ENCODE measurements at places on chromosomes 5 and 9.

DNA sequence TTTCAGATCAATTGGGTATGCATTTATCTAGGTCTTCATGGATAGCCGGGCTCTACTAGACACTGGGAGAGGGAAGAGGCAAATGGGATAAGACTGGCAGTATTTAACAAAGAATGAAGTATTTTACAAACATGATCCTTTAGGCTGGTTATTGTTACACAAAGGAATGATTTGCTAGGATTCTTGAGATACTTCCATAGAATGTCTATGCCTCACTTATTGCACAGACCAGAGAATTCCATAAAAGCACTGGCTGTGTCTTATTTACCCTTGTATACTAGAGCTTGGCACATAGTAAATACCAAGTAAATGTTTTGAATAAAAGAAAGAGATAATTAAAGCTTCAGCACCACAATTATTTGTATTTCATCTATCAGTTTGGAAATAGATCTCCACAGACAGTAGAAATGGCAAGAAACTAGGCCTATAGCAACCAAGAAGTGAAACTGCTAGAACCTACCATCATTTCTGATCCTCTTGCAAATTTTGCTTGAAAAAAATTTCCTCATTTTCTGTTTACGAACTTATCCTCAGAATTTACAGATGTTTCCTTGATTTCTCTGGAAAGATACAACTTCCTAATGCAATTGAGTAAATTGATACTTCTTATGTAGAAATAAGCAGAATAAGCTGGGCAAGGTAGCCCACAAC, 3.8 kb downstream of the PDCD1LG2 start:
- no peak for DNase-seq

- DNase-seq, result no peak
Observed at GRCh38 chr9:26324786-26325443, 567.7 kb downstream of the CAAP1 start.

DNA sequence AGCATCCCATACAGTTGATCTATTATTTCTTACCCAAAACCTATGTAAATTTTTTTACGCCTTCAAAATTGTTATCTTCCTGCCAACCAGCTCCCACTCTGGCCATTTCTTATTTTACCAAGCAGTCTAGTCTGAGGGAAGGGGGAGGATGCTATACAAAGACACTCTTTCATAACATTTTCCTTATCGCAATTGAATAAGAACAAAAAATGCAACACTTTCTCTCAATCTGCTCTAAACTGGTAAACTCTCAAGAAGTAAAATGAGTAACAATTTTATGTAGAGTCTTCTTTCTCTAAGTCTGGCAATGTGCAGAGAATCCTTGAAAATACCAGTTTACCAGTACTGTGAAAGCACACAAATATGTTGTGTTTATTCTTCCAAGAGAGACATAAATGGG, 1216.3 kb downstream of the PTPRD start:
- DNase-seq, result no peak

DNA sequence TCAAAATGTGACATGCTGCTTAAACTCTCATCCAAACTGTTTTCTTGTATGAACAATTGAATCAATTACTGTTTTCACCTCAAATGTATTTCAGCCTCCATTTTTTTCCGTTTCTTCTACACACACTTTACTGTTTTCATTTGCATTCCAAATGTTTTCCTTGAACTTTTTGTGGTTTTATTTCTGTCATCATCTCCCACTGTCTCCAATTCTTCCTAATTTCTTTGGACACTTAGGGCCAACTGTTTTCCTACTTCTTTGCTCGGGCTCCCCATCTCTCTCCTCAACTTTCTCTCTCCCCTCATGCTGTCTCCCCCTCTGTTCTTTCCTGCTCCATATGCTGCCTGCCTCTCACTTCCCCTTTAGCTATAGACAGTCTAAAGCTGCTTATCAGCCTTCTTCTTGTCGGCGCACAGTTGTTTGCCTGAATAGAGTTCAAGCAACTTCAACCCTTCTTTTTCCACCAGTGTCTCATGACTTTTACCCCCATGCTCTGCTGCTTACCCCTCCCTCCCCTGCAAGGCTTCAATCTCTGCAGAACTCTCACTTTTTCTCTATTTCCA, 443.4 kb downstream of the DTWD2 start:
- DNase-seq, result no peak

DNA sequence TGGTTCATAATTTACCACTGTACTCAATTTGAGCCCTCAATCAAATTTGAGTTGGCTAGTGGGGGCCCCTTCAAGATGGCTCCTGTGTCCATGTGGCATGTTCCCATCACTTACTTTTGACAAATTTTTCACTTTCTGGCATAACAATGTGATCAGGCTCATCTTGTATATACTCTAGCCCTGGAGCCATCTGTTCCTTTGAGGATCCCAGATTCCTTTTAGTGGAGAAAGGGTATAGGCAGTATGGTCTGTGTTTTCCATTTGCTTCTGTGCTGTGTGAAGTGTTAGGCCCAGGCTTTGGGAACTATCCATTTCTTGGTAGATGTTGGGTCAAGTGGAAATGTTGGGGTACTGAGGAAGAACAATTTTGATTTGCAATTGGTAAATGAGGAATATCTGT, 45.7 kb downstream of the SH3GL2 start:
- no peak for DNase-seq

- DNase-seq, result no peak
Observed at GRCh38 chr5:114362197-114362976, 517 bp downstream of the KCNN2 start.

- DNase-seq, result no peak
Observed at GRCh38 chr9:130042406-130042884, 544 bp downstream of the FNBP1 start.

GRCh38 chr9:99722877-99723276, 98.8 kb upstream of the NR4A3 start:
- no peak for DNase-seq

- DNase-seq, result no peak
Observed at GRCh38 chr5:101878190-101878589, 417.9 kb downstream of the SLCO4C1 start.

- no peak for DNase-seq
Observed at GRCh38 chr5:149504677-149505076, 46.6 kb downstream of the CSNK1A1 start.

DNA sequence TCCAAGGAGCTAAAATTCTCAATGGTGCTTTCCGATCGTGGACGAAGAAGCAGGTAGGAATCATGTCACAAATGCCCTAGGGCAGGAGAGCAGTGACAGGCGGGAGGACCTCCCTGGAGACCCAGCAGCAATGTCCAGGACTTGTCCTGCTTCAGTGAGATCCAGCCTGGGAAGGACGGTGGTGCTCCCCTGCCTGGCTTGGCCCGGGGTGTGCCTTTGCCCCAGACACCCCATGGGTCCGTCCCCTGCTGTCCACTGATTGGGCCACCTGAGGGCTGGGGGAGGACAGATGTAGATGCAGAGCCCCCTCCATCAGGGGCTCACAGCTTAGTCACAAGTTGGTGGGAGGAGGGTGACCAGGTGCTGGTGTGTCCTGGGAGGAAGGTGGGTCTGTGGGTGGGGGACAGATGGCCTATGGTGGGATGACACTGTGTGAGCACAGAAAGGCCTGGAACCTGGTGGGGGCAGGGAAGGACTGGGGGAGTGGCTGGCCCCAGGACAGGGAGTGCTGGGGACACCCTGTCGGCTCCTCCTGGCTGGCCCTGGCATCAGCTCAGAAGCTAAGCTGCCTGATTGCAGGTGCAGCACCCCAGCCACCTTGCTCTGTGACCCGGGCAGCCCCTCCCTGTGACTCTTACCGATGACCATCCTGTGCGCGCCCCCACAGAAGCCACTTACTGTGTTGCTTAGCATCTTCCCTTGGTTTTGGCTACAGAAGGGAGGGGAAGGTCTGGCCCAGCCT, 82.0 kb downstream of the PHF2 start:
- no peak for DNase-seq

- no peak for DNase-seq
Observed at GRCh38 chr9:69801989-69802388, 18.6 kb upstream of the CFAP95 start.

DNA sequence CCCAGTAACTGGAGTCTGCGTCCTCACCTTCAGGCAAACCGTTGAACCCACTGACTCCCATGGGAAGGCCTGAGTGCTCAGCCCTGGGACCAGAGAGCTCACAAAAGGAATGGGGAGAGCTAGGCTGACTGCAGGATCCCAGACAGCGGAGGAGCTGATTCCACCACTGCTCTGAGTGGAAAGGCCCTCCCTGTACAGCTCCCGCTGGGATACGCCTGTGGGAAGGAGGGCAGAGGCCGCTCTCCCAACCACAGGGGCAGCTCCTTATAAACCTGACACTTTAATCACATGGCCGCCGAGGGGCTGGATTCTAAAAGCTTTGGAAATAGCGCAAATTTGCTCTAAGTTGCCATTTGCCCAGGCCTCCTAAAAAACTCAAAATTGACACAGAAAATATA, 37.1 kb downstream of the DBH start:
- DNase-seq, result no peak

- no peak for DNase-seq
Observed at GRCh38 chr5:13107537-13107936, 837.0 kb downstream of the DNAH5 start.

GRCh38 chr9:95383185-95383676, 65.7 kb upstream of the FANCC start:
- no peak for DNase-seq

GRCh38 chr5:78888580-78889368, 96.3 kb downstream of the ARSB start:
- DNase-seq, result no peak

GRCh38 chr9:12185856-12186255, 507.3 kb upstream of the TYRP1 start:
- DNase-seq, result no peak

- DNase-seq, result no peak
Observed at GRCh38 chr9:109408759-109409462, 88.1 kb upstream of the EPB41L4B start.

DNA sequence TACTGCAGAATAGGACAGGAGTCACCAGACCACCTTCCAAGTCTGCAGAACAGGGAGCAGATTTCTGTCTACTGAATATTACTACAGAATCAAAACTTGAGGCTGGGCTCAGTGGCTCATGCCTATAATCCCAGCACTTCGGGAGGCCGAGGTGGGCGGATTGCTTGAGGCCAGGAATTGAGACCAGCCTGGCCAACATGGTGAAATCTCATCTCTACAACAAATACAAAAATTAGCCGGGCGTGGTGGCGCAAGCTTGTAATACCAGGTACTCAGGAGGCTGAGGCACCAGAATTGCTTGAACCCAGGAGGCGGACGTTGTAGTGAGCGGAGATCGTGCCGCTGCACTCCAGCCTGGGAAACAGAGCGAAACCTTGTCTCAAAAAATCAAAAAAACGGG, 710.8 kb upstream of the WWC1 start:
- DNase-seq, result no peak

GRCh38 chr5:7976411-7977190, 107.7 kb downstream of the MTRR start:
- no peak for DNase-seq

GRCh38 chr5:56615361-56616153, 199.8 kb upstream of the MAP3K1 start:
- DNase-seq, result no peak

DNA sequence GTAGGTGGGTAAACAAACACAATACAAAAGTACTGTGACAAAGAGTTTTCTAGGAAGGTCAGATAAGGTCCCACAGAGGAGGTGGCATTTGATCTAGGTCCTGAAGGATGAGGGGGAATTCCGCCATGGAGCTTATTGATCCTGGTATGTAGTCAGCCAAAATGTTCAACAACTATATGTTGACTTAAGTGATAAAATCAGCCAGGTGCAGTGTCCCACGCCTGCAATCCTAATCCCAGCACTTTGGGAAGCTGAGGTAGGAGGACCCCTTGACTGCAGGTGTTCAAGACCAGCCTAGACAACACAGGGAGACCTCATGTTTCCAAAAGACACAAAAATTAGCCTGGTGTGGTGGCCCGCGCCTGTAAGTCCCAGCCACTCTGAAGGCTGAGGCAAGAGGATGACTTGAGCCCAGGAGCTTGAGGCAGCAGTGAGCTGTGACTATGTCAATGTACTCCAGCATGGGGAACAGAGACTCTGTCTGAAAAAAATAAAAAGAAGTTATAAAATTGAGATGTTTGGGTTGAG, 46.4 kb upstream of the PLIN2 start:
- DNase-seq, result no peak

GRCh38 chr5:55232271-55232984, 980 bp downstream of the CCNO start:
- DNase-seq, result no peak

DNA sequence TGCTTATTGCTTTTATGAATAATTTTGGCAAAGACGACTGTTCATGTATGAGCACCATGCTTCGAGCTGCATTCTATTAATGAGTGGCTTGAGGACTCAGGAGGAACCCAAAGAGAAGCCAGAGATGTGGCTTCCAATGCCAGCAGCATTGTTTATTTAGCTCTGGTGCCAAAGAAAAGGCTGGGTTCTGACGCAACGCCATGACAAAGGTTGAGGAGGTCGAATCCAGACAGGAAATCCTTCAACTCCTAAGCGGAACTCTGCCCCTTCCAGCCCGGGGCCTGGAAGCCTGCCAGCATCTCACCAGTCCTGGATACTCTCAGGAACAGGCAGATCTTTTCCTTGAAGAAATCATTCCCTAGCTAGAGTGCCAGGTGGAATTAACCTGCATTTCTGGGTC, 104.4 kb downstream of the ARHGAP26 start:
- DNase-seq, result no peak

DNA sequence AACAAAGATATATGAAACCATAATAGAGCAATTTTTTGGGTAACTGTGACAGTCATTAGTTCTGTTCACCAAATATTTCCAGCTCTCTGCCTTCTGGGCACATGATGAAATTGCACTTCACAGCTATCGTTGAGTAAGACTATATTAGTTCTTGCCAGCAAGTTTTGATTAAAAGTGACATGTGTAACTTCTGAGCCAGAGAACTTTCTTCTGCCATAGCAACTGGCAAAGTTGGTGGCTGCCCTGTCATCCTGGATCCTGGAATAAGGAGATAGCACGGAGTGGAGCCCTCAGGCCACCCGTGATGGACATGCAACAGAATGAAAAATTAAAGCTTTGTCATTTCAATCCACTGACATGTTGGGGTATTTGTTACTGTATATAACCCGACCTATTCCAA, 194.4 kb upstream of the VCAN start:
- DNase-seq, result no peak

GRCh38 chr5:117803533-117803932, 1184.8 kb downstream of the DTWD2 start:
- no peak for DNase-seq

DNA sequence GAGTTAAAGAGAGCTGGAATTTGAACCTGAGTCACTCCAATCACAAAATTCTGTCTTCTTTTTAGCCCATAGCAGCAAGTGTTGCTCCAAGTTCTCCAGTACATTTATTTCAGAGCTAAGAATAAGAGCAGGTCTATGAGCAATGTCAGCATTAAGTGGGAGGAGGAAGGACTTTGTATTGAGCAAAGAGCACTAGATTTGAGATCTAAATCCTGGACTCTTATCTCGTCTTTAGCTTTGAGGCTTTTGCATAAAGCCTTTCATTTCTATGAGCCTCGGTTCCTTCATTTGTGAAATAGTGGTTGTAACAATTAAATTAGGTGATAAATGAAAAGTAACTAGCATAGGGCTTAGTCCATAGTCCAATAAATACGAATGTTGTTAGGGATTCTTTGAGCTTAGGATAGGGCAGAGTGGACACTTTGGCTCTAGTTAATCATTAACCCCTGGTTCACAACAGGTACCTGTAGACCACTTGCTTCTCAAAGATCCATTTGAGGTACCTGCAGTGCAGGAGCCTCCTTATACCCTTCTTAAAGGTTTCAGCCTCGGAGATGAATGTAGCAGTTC, 464.1 kb upstream of the KLF4 start:
- no peak for DNase-seq
